ENCODE measurements at places on chromosomes 2 and 18.

GRCh38 chr2:46167924-46168323 is 129.3 kb upstream of the EPAS1 start:
- no peak for DNase-seq

DNA sequence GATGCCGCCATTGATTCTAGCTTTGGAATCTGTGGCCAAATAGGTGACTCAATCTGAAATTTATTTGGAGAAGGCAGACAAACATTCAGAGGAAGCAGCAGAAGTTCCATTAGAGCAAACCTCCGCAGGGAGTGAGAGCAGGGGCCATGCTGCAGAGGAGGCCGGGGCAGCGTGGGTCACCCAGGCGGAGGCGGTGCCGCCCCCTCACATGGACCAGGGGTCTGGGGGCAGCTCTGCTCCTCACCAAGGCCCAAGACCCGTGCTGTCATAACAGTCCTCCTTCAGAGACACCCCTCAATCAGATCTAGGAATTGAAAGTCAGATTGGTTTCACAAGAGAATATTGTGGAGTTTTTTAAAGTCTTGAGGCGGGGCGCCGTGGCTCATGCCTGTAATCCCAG is 92.4 kb downstream of the GBX2 start:
- no peak for DNase-seq

DNA sequence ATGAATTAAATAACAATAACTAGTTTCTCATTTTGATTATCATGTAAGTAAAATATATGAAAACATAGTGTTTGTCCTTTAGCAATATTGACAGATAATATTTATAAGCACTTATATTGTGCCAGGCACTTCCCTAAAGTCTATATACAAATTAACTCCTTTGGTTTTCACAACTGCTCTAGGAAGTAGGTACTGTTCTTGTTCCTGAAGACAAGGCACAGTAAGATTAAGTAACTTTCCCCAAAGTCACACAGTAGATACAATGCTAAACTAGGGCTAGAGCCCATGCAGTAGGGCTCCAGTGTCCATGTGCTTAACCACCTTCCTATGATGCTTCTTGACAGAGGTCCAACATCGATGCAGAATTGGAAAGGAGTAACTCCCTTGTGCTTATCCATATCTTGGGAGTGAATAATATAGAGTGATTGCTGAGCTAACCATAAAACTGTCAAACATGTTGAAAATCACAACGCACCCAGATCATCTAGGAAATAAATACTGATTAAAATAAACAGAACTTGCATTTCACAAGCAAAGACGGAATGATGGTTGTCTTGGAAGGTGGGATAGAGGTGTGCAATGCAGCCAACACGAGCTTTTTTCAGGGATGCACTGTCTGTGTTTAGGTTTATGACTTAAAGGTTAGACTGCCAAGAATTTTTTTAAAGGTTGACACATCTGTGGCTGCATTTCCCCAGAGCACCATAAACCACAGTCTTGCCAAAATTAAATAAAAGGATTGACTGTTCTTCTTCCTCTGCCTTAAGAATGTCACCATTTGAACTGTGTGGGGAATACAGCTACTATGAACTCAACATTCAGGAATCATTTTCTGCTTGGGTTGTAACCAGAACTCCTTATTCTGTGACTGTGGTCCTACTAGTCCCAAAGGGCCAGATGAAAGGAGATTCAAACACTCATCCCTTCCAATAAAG is 80.8 kb downstream of the ANKRD44 start:
- no peak for DNase-seq

- DNase-seq, result no peak
Observed at GRCh38 chr2:28271919-28272250, 120.8 kb upstream of the FOSL2 start.

DNA sequence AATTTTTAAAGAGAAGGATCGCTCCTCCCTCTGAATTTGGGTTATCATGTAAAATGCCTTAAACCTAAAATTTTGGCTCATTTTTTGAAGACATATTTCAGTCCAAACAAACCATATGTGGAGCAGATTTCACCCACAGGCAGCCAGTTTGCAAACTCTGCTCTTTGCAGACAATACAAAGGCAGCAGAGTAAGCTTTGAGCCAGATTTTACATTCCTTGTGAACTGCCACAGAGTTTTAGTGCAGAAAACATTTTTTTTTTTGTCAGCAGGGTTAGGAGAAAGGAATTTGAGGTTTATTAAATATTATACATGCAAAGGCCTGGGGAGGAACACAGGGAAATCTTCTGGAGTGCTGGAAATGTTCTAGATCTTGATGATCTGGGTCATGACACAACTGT is 171.9 kb upstream of the FN1 start:
- no peak for DNase-seq

DNA sequence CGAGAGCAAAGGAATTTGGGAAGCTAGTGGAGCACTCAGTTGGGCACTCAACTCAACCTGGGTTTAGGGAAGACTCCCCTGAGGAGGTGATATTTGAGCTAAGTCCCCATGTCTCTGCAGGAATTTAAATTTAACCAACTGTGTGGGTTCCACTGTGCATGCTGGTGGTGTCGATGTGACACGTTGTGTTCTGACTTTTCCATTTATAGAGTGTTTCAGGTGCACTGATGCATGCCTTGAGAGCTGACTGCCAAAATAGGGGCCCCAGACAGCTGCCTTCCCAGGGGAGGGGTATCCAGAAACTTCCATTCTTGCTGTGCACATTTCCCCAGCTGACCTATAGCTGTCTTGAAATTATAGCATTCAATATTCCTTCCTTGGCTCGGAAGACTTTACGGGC is 63.7 kb upstream of the BCL2L11 start:
- no peak for DNase-seq
